8988T (cell line): ENCODE measurements at places on chromosomes 13 and 19.

GRCh38 chr13:21355304-21355703 lies 103.8 kb downstream of the ZDHHC20 start:
- no peak for DNase-seq

- DNase-seq, result no peak
These were observed 29.0 kb downstream of the UPF1 start for GRCh38 chr19:18860725-18861124.

DNA sequence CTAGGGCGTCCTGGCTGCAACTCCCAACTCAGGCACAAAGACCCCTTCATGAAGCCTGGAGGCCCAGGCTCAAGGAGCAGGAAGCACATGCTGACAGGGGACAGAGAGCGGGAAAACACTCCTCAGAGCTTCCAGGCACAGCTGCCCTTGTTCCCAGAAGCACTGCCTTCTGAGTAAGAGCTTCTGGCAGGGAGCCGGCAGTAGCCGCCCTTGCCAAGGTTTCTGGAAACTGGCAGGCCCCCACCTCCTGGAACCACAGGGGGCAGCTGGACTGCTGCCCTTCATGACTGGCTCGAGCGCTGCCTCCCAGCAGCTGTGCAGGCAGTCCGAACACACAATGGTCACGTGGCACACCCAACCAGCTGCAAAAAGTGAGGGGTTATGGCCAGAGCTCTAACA lies 33.6 kb upstream of the EPHX3 start:
- no peak for DNase-seq

GRCh38 chr13:85853901-85854663 lies 54.9 kb upstream of the SLITRK6 start:
- DNase-seq, result no peak

DNA sequence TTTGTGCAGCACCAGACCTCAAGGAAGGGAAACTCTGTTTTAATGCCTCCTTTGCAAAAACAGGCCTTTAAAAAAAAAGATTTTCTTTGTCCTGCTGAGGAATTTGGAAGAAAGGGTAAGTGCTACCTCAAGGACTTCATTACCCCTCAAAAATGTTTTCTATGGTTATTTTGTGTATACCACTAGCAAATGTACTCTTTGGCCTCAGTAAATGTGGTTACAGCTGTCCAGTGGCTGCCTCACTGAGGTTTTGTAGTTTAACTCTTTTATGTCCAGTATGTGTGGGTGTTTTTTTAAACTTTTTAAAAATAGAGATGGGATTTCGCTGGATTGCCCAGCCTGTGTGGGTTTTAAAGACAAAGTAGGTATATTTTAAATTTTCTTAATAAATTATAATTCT lies 42.2 kb upstream of the TSC22D1 start:
- DNase-seq, result no peak

DNA sequence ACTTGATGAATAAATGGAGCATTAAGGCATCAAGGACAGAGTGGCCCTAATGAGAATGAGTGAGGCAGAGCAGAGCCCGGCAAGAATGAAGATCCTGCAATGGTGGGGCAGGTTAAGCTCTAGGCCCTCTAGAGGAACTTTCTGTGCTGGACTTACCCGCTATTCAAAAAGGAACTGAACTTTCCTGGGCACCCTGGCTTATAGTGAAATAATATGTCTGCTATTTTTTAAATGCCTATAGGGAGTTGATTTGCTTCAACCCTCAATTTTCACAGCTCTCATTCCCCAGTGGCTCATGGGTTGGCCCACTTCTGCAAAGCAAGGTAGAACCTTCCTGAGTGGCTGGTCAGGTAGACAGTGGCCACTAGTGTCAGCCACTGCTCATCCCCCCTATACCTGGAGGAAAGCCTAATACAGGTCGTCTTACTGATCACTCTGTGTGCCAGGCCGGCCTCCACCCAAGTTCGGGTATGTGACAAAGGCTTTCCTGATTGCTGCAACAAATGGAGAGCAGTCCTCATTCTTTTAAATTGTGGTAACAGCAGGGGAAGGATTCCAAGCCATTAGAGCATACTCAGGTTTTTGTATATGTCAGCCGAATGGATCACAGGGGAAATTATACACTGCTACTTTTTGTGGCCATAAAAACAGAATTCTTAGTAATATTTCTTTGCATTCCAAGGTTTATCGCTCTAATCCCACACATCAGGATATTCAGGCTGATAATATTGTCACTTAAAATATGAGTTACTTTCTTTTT lies 103.0 kb downstream of the KL start:
- no peak for DNase-seq

DNA sequence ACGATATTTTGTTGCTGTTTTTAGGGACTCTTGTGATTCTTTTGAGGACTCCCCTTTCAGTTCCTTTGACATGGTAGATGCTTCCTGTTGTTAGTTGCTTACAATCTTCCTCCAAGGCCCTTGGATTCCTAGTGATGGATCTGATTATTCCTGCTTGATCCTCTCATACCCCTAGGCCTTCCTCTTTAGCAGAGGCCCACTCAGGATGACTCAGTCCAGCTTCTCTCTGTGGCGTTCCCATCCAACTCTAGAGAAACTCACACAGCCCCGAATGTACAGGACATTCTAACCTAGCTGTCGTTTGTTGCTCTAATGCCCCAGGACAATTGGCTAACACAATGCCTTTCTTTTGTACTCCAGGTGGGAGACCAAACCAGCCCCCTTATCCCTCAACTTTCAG lies 191.4 kb downstream of the POSTN start:
- DNase-seq, result no peak

DNA sequence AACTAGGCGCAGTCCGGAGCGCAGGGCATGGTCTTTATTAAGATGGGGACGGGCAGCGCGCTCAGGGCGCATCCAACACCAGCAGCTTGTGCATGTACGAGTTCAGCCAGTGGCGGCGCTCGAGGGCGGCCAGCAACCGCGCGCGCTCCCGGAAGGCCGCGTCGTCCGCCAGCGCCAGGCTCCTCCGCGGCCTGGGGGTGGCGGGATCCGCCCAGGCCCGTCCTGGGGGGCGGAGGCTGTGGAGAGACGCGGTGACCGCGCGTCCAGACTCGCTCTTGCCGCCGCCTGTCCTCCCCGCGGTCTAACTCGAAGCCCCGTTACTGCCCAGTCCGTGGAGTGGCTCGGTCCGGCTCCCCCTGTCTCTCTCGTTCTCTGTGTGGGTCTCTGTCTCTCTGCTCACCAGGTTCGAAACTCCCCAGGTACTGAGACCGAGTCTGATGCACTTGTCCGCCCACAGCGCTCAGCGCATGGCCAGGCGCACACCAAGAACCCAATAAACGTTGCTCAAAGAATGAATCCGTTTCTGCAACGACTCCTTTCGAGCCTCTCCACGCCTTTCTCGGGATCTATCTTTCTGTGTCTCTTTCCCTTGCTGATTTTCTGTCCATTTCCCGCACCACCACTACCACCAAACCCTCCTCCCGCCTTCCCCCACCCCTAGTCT lies 702 bp downstream of the PTH2 start:
- DNase-seq, result no peak

DNA sequence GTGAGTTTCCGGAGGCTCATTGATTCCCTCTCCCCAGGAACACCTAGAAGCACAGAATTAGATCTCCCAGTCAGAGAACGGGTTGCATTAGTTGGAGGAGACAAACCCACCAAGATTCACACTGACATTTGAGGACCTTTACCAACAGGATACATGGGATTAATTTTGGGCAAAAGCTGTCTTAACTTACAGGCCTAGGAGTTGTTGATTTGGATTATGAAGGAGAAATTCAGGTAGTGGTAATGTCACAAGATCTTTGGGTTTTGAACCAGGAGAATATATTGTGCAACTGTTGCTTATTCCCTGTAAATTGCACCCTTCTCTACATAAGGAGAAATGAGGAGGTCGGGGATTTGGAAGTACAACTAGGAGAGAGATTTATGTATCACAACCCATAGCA lies 38.0 kb downstream of the POSTN start:
- no peak for DNase-seq

GRCh38 chr19:1073063-1073955 lies 6.3 kb downstream of the ARHGAP45 start:
- no peak for DNase-seq
